T-helper 9 cell (primary cell): ENCODE measurements at places on chromosomes 12 and 14.

DNA sequence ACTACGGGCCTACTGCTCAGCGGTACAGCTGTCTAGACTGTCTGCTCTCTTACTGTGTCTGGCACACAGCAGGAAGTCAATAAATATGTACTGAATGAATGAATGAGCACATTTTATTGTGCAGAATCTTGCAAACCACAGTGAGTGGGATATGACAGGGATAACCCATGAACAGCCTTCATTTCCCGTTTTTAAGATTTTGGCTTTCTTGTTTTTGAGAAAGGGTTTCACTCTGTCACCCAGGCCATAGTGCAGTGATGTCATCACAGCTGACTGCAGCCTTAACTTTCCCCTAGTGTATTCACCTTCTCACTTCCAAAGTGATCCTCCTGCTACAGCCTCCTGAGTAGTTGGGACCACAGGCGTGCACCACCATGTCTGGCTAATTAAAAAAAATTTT lies 203.1 kb downstream of the AEBP2 start:
- DNase-seq: no peak

- DNase-seq: peak; percentile 55
Measured at GRCh38 chr14:61472801-61473376, 151.5 kb downstream of the PRKCH start.

GRCh38 chr14:71749613-71750238 lies 182.5 kb upstream of the RGS6 start:
- DNase-seq: no peak

DNA sequence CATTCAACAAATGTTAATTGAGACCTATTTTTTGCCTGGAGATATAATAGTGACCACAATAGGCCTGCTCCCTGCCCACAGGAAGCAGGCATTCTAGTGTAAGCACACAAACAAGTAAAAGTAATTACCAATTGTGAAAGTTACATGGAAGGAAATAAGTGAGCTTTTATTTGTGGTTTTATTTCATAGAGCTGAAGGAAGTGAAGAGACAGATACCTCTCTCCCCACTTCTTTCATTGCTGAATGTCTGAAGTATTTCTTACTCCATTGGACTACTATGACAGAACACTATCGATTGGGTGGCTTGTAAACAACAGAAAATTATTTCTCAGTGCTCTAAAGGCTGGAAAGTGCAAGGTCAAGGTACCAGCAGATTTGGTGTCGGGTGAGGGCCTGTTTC lies 183.5 kb downstream of the PRKCH start:
- DNase-seq: no peak
